ENCODE measurements at places on chromosomes 4 and X. TPM values are rescaled to one million over a fixed set of nuclear protein-coding genes. Genes with fewer than 3 reads are reported as not detected.

DNA sequence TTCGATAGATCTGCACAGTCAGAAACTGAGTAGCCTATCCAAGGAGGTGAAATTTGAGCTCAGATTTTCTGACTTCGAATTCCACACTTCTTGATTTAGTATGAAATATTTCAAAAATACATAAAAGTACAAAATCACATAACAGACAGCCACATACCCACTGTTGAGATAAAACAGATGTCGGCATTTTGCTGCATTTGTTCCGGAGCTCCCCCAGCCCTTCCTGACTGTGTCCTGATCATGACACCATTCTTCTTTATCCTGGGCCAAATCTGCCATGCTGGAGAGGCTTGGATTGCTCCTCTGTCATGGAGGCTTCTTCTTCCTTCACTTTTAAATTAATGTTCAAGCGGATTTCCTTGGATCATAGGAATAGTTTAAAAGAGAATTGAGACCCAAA, 124.2 kb upstream of the RBPJ start:
- DNase-seq: no peak

GRCh38 chrX:68748030-68748429, 80.8 kb upstream of the EFNB1 start:
- DNase-seq: no peak

DNA sequence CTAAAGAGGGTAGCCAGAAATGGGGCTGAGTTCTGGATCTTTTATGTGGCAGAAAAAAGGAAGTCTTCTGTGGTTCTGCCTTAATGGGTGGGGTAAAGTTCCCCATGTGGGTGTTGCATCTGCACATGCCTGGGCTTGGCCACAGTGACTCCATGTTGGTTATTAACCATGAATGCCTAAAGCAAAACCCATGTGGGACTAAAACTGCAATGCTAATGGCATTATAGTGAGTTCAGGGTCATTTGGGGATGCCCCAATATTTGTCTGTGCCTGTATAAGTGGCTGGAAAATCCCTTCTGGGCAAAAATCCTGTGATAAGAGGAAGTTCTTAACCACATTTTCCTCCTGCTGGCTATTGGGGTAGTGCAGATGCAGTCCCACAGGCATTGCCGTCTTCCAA, 857.4 kb downstream of the FAT4 start:
- DNase-seq: no peak

GRCh38 chr4:95108883-95109421, 351.2 kb downstream of the BMPR1B start:
- DNase-seq: no peak

DNA sequence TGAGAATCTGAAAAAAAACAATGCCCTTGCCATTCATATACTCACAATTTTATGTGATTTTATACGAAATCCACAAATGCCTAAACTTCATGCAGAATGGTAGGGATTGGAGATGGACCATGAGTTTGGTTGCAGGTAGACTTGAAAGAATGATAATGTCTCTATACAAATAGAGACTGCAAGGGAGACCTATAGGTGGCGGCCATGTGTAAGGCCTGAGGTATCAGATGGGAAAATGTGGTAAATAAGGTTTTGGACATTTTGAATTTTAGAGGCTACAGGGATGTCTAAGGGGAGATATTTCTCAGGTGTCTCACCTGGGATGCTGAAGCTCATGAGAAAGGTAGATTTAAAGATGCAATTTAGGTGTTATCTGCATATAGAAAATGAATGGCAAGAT, 78.0 kb downstream of the GABRB1 start:
- DNase-seq: no peak

DNA sequence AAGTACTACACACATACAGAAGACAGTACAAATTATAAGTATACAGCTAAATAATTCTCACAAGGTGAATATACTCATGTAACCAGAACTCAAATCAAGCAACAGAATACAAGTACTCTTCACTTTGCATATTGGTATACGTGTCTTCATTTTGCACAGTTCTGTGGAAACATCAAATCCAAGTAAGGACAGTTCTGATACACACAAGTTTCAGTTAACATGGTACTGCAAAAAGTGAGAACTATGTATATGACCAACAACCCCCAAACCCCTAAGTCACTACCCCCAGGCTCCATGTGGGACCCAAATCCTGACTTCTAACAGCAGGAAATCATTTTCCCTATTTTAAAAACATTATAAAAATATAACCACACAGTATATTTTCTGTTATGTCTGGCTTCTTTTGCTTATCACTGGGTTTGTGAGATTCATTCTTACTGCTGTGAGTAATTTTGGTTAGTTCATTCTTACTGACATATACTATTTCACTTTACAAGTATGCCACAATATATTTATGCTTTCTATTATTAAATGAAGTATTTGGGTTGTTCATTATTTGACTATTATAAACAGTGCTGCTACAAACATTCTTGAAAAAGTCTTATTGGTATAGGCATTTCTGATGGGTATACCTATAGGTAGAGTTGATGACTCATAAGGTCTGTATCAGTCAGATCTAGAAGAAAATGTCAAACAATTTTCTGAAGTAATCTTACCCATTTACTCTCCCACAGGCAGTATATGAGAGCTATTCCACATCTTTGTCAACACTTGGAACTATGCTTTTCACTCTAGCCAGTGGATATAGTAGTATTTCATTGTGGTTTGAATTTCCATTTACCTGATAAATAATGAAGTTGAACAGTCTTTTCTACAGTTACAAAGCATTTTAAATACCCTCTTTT, 47.0 kb downstream of the SCLT1 start:
- no peak for DNase-seq

DNA sequence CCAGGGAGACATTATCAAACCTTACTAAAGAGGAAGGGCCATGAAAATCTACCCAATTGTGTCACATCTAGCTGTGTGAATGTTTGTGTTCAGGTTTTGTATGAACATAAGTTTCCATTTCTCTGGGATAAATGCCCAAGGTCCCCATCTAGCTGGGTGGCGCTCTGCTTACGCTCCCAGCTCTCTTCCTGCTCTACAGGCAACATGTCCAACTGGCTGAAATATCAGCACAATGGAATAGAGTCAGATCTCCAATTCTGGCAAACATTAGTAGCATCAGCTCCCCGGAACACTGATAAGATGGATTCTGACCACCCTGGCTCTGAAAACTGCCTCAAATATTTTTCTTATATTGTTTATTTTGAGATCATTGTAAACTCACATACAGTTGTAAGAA, 74.8 kb downstream of the IRF2 start:
- no peak for DNase-seq

DNA sequence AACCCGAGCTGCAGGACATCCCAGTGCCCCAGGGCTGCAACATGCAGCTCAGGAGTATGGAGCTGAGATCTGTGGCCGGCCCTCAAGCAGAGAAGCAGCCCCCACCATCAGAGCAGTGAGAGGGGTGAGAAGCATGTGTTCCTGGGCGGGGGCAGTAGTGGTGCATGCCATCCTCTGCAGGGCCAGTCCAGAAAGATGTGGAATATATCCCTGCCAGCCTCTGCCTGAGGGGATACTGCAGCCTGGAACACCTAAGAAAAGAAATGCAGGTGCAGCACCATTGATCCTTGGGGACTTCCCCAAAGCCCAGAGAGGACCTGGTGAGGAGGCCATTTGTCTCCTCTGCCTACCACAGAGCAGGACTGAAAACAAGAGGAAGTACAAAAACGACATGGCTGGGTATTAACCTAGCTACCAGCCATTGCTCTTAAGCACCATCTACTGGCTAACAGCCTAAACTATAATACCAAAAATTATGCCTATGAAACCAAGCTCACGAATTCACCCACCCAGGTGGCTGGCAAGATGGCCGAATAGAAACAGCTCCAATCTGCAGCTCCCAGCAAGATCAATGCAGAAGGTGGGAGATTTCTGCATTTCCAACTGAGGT, 158.8 kb downstream of the ADGRA3 start:
- no peak for DNase-seq

GRCh38 chr4:90824266-90825150, 697.3 kb downstream of the CCSER1 start:
- no peak for DNase-seq

GRCh38 chr4:75769036-75769435, 44.7 kb downstream of the USO1 start:
- DNase-seq: no peak

GRCh38 chr4:155582971-155583437, 83.6 kb upstream of the GUCY1A1 start:
- DNase-seq: no peak

NPY1R gene
- total RNA-seq: 0.95 TPM

TEX13C gene
- not detected for total RNA-seq

Data from Peyer's patch (tissue), 4 donors.